ENCODE measurements at places on chromosomes 1 and 21.

- DNase-seq, result peak; percentile 55
Measured at GRCh38 chr1:145962157-145963102, 1.9 kb downstream of the ANKRD34A start.

- peak; percentile 65 for DNase-seq
Measured at GRCh38 chr1:154352581-154353459, 27.5 kb downstream of the ATP8B2 start.

- peak; percentile 70 for DNase-seq
Measured at GRCh38 chr1:7885513-7886404, 32.9 kb upstream of the UTS2 start.

DNA sequence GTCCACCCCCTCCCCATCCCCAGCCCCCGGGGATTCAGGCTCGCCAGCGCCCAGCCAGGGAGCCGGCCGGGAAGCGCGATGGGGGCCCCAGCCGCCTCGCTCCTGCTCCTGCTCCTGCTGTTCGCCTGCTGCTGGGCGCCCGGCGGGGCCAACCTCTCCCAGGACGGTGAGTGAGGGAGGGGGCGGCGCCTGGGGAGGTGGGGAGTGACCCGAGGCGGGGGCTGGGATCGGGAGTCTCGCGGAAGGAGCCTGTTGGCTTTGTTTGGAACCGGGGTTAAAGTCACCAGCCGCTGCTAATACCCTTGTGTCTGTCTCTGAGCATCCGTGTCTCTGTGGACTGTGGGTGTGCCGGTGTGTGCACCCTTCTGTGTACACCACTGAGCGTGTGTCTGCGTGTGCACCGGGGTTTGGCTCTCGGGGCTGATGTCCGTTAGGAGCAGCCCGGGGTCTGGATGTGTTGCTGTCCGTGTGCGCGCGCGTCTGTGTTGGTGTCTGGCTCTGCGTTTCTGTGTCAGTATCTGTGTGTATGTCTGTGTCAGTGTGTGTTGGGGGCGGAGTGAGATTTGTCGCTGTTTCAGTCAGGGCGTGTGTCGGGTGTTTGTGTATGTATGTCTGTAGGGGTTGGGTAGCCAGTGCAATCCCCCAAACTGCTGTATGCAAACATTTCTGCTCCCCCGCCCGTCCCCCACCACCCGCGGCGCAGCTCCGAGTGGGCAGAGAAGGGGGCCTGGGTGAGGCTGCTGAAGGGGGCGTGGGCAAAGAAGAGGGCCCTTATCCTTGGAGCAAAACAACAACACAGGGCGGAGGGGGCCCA, 480 bp downstream of the CADM3 start:
- no peak for DNase-seq

- DNase-seq, result no peak
Measured at GRCh38 chr1:46473991-46474390, 15.6 kb upstream of the DMBX1 start.

DNA sequence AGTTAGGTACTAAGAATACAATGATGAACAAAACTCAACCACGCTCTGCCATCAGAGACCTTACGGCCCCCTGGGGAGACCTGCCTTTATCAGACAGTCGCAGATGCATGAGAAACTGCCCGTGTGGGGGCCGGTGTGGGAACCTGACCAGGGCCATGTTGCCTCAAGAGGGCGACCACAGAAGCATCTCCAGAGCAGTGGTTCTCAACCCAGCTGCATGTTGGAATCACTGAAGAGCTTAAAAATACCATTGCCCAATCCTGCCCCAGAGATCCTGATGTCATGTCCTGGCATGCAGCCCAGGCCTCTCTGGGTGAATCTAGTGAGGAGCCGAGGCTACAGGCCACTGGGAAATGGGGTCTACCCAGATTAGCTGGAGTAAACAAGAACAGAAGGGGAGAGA, 108.7 kb downstream of the PRDM2 start:
- no peak for DNase-seq

DNA sequence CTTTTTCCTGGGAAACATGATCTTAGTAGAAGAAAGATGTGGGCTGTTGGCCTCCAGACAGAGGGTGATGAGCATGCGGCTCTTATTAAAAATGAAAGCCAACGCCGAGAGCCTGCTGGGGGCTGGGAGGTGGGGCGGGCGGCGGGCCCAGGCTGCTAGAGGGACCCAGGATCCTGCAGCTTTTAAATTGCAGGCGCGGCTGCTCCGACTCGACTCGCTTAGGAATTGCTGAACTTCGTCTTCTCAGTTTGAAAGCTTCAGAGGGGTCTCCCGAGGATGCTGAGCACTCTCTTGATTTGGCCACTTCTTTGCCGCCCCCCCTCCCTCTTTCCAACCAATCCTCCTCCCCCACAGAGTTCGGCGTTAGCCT, 1.2 kb downstream of the AGPAT3 start:
- peak; percentile 72 for DNase-seq

DNA sequence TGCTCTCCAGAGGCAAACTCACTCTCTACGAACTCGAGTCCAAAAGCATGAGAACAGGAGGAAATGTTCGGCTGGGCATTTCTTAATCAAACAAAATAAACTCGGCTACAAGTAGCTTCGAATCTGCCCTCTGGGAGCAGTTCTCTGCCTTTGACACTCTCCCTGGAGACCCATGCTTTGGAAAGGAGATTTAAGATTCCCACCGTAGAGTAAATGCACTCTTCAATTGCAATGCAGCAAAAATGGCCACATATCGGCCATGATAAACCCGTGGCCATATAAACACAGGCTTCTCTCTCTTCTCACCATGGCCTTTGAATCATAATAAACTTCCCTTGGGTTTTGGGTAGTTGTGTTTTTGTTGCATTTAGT, 215.4 kb downstream of the TOMM20 start:
- DNase-seq, result no peak

DNA sequence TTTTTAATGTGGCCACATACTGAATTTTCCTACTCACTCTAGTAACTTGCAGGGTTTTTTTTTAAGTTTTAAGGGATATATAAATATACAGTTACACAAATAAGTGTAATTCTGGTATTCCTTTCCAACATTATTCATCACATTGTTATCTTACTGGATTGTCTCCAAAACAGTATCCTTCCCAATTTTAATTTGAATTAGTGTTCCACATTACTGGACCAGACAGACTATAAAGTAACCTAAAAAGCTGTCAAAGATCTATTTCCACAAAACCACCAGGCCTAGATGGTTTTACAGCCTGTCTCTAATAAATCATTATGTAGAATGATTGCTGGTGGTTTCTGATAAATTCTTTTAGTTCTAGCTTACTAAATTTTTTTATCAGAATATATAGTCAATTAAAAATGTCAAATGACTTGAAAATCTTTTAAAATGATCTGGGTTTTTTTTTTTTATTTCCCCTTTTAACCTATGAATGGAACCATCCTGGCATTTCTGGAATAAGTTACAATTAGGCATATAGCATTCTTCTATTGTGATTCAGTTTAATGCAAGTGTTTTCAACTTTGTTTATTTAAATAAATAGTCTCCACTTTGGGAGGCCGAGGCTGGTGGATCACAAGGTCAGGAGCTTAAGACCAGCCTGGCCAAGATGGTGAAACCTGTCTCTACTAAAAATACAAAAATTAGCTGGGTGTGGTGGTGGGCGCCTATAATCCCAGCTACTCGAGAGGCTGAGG, 59.3 kb downstream of the PACC1 start:
- DNase-seq, result no peak

- DNase-seq, result no peak
Measured at GRCh38 chr1:217839161-217839560, 208.0 kb downstream of the SPATA17 start.

DNA sequence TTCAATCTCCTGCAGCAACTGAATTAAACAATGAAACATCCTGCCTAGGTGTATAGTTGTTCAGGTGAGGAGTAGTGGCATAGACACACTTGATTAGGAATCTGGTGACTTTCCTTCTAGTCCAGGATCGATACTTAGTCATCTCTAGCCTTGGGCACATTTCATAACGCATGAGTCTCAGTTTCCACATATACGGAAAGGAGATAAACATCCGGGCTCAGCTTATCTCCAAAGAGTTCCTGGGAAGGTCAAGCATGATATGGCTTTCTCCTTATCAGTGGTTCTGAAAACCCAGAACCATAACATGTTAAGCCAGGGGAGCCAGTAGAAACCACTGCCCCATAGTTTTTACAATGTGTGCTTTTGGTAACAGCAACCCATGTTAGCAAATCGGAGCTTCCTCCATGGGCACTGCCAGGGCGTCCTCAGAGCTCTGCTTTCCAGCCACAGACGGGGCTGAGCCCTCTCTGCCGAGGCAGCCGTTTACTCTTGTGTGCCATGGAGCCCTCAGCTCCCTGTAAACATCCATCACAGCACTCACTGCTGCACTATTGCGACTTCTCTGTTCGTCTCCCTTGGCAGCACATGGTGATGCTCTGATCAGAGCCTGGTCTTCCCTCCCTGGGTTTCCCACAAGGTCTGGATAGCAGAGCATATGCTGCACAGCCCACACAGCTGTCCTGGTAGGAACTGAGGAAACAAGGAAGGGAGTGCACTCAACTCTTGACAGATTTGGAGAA, 34.6 kb downstream of the RUNX1 start:
- DNase-seq, result peak; percentile 24

GRCh38 chr1:30740251-30741238, 17.0 kb downstream of the LAPTM5 start:
- no peak for DNase-seq

GRCh38 chr1:10969971-10970332, 42.5 kb upstream of the TARDBP start:
- no peak for DNase-seq

- peak; percentile 68 for DNase-seq
Measured at GRCh38 chr1:51303751-51304251, 26.6 kb downstream of the TTC39A start.
